ENCODE measurements at places on chromosomes 3 and 15.
A peak's percentile ranks its signal among the peaks of the same experiment; 100 is the strongest.

GRCh38 chr3:57078635-57079473, 18.4 kb downstream of the SPATA12 start:
- no peak for DNase-seq

DNA sequence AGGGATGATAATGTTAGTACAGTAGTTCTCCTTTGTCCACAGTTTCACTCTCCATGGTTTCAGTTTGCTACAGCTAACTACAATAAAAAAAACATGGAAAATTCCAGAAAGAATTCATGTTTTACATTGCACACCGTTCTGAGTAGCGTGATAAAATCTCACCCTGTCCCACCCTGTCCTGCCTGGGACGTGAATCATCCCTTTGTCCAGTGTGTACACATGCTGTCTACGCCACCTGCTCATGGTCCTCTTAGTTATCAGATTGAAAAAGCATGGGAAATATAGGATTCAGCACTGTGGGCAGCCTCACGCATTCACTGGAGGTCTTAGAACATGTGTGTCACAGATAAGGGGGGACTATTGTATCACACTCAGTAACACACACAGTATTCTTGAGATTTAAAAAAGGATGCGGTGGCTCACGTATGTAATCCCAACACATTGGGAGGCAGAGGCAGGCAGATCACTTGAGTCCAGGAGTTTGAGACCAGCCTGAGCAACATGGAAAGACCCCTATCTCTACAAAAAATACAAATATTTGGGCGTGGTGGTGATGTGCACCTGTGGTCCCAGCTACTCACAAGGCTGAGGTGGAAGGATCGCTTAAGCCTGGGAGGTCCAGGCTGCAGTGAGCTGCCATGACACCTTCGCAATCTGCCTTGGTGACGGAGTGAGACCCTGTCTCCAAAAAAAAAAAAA, 8.7 kb upstream of the FLNB start:
- no peak for DNase-seq

DNA sequence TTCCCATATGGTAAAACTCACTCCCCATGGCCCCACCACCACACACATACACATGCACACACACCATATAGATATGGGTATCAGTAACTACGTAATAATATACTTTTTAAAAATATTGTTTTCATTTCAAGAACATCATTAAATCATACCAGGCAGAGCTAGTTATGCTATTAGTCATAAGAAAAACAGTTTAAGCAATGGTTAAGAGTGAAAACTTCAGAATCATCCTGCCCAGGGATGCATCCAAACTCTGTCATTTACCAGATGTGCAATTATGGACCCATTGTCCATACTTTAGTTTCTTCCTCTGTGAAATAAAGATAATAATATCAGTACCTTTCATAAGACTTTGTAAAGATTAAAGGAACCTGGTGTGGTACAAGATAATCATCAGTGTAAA, 608.3 kb downstream of the RBMS3 start:
- DNase-seq = peak; percentile 30

GRCh38 chr3:53252096-53252946, 3.5 kb downstream of the TKT start:
- DNase-seq = no peak

- peak; percentile 54 for DNase-seq
Observed at GRCh38 chr3:192835818-192836815, 81.5 kb downstream of the MB21D2 start.

GRCh38 chr15:72824112-72824511, 40.6 kb upstream of the ADPGK start:
- no peak for DNase-seq

DNA sequence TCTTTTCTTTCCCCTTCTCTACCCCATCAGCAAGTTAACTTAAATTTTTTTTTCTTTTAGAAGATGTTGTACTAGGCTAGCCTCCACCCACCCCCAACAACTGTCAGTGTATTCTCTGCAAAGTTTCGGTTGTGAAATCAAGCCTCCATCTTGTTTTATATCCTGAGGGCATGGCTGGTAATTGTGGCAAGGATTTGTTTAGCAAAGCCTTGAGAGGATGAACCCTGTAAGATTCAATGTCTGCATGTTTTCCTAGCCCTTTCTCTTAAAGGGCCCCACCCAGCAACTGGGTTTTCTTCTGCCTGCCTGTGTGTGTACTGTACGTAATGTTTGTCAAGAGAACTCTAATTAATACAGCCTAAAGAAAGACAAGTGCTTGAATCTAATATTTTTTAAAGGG, 475.3 kb downstream of the FHIT start:
- no peak for DNase-seq

DNA sequence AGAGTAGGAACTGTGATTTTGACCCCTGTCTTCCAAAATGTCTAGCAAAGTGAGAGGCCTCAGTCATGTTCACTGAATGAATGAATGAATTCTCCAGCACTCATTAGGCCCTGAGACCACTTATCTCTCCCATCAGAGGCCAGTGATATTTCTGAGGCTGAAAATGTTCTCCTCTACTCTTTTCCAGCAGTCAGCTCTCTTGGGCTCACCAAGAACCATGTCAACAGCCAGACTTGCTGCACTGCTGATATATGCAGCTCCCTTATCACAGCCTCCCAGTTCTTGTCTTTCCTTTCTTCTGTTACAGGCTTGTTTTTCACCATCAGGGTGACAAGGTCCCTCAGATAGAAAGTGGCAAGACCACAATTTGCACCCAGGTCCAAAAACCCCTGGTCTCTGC, 28.7 kb upstream of the MFSD1 start:
- DNase-seq = no peak

- DNase-seq = no peak
Observed at GRCh38 chr3:87674397-87675161, 384.2 kb downstream of the CGGBP1 start.

DNA sequence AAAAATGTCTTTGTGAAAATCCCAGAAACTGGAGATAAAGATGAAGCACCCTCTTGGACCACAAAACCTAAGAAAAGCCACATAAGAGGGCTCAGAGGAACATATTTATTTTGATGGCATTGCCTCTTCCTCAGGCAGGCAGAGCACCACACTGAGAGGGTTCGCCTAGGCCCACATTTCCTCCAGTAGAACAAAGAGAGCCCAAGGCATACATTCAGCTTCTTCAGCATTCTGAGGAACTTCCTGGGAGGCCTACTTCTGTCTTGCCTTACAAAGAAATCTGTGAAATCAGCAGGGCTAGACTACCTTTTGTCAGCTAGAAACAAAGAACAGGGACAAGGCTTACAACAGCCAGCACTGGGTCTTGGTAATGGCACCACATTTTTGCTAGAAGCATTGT, 1325.3 kb downstream of the SI start:
- no peak for DNase-seq

GRCh38 chr3:153274561-153274960, 112.5 kb downstream of the RAP2B start:
- DNase-seq = no peak

- peak; percentile 98 for DNase-seq
Observed at GRCh38 chr3:32143849-32144757, 37.7 kb downstream of the GPD1L start.

GRCh38 chr3:177314897-177315296, 117.6 kb upstream of the TBL1XR1 start:
- no peak for DNase-seq

DNA sequence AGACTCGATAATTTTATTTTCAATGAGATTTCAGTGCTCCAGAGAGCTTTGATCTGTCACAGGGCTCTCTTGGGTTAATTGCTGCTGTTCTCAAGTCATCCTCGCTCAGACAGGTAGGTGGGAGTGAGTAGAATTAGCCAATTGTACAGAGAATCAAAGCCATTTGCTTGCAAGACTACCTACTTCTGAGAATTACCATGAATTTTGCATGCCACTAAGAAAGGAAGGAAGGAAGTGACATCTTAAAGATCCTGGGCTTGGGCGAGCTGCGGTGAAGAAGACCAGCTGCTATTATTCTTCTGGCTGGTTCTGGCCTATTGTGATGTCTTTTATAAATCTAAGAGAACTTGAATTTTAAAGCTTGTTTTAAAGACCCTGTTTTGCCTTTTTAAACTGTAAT, 154.1 kb upstream of the LPP start:
- no peak for DNase-seq

DNA sequence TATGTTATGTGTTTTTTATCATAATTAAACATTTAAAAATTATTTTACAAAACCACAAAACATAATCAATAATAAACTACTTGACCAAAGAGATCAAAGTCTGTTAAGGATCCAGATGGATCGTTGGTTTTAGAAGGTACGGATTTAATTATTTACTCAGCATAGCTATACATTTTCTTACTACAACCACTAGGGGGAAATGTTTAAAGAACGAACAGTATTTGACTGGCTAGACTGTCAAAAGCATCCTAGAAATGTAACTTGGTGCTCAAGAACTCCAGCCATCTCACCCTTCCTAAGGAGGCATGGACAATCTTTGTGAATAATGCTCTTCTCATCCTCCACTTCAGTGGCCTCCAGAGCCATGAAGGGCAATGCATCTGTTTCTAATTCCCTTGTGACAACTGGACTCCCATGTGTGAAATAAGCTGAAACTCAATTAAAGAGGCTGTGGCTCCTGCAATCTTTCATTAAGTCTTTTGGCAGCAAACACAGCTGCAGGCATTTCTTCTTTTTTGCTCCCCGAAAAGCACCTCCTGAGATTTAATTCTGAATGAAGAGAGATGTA, 94.7 kb upstream of the TUSC7 start:
- no peak for DNase-seq

GRCh38 chr3:44039006-44039405, 202.7 kb upstream of the TOPAZ1 start:
- DNase-seq = no peak

GRCh38 chr3:147640781-147641180, 231.6 kb downstream of the ZIC1 start:
- no peak for DNase-seq

DNA sequence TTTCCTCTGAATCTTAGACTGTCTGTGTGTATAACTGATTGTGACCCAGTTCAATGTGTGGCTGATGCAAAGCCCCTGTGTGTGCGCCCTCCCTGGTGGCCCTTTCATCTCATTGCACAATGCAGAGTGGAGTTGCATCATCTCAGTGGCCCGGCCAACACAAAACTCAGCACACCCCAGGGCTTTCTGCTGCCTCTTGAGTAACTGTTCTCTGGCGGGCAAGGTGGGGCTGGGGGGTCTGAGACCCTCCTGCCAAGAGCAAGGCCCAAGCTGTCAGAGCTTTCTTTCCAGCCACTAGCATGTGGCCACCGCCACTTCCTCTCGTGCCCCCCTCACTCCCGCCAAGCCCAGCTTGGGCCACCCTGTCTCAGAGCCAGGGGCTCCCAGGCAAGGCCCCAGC, 80.7 kb upstream of the ALDH1L1 start:
- peak; percentile 72 for DNase-seq

DNA sequence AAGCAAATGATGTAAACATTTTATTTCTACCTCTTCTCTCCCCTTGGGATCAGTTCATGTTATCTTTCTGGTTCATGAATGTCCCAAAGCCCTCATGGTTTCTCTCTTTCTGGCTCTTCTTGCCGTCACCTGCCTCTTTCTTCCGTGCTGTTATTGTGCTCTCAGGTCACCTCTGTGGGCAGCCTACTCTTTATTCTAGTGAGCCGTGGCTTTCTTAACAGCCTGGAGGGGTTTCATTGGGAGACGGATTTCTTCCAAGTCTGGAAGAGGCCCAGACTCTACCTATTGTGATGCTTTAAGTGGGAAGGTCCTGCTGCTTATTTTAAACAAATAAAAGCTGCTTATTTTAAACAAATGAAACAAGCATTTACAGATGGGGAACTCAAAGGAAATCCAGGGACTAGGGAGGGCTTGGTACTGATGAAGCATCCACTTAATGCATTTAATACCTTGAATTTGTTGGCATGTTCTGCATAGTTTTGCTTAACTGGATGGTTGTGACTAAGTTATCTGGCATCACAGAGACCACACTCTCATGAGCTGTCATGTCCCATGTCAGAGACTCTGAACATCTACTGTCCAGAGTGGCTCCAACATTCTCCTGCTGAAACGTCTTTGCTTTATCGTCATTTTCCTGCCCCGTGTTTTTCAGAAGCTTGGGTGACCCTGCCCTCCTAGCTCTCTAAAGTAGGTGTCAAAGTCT, 443.3 kb downstream of the GABRG3 start:
- DNase-seq = no peak

DNA sequence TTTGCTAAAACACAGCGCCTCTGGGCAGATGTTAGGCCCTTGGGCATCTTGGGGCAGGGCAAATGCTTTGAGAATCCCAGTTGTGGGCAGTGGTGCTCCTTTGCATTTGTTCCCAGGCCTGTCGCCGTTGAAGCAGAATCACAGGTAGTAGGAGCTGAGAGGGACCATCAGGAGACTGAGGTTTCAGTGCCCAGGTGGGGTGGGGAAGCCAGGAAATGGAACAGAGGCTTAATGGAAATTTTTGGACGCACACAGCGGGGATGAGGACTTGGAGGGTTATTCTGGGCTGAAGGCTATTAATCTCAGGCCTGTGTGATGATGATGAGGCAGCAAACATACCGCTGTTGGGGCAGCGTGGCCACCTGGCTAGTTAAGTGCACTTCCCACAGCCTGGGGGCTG, 99.5 kb downstream of the SV2B start:
- no peak for DNase-seq

- DNase-seq = no peak
Observed at GRCh38 chr3:151085889-151086483, 522 bp downstream of the MED12L start.

DNA sequence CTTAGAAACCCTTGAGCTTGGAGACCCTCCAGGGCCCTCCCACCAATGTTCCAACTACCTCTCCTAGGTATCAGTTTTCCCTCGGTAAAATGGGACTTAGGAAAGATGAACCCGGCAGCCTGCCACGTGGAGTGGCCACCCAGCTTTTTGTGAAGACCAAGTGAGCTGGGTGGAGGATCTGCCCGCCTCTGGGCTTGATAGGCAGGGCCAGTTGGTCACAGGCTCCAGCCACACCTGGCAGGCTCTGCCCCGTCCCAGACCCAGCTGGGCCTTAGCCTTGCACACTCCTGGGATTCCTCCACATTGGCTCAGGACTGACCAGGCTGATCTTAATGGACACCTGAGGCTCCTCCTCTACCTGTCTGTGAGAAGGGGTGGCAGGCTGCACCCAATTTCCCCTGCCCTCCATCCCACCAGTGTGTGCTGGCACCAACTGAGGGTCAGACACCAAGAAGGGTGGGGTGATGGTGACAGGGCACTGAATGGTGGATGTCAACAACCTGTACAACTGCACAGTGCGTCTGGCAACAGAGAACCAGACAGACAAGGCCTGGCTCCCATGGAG, 761 bp upstream of the GRIP2 start:
- DNase-seq = no peak

DNA sequence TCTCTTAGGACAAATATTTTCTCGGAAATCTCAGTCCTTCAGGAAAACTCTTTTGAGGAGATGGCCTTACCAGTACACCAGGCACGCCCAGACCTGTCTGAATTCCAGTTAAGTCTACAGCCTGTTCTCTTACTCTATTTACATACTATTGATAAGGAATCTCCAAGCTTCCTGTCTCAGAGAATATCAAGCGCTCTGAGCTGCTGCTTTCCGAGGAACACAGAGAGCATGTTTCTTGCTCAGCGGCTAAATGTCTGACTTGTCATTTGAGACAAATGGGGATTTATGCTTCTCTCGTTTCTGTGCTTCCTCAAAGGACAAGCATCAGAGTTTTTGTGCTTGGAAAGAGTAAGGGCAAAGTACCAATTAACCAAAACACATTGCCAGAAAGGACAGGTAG, 112.4 kb upstream of the CCDC54 start:
- DNase-seq = no peak
